GM12892 (cell line): ENCODE measurements at places on chromosomes 5 and 9.

DNA sequence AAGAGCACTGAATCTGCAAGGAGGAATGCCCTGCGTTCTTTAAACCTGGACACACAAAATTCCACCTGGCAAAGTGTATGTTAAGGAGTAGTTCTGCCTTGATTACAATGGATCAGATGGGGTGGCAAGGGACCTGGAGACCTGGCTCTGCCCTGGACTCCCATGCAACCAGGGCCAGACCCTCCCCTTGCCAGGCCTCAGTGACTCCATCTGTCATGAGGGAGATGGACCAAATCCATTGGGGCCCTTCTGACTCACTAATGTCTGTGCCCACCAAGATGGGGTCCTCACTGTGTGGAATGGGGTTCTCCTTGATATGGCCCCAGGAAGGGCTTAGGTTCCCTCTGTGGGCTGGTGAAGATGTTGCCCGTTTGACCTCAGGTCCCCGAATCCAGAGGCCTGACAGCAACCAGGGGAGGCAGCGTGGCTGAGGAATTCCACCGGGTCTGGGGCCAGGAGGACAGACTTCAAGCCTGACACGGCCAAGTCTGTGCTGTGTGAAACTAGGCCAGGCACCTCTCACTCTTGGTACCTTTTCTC, 100.3 kb downstream of the PAX5 start:
- no peak for DNase-seq

DNA sequence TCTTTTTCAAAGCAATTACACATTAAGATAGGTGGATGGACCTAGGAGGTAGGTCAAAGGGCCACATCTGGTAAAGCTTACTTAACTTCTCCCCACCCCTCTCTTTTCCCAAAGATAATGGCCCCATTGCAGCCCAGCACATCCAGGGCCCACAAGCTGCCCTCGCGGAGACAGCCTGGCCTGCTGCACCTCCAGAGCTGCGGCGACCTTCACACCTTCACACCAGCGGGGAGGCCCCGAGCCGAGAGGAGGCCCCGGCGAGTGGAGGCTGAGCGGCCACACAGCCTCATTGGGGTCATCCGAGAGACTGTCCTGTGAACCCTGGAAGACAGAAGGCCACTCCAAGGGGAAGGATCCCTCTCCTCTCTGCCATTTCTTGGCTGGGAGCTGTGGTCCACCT, 66.5 kb downstream of the ENTREP1 start:
- no peak for DNase-seq

- DNase-seq, result no peak
These were observed 86.6 kb downstream of the PLPPR1 start for GRCh38 chr9:101115102-101115501.

GRCh38 chr5:77569409-77569808, 69.1 kb downstream of the OTP start:
- no peak for DNase-seq

- no peak for DNase-seq
These were observed 10.8 kb upstream of the ADRB2 start for GRCh38 chr5:148815578-148815977.

- DNase-seq, result no peak
These were observed 55.6 kb downstream of the PTPDC1 start for GRCh38 chr9:94139672-94140417.

DNA sequence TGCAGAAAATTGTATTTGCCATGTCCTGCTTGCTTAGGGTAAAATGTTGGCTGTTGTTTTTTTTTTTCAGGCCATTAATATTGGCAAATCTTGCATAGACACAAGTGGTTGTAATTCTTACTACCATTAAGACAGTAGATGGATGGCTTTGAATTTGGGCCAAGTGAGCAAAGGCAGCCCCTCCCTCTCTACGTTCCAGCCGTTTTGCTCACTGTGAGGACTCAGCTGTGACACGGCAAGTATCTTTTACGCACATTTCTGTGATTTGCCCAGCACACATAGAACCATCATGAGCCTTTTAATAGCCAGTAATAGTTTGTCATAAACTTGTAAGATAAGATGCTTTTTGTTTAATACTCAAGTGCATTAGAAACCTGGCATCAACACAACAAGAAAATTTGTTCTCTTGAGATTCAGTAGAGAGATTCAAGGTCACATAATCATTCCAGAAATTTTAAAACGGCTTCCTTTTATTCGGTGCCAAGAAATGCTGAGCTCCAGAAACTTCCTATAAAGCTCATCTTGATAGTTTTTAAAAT, 205.2 kb upstream of the ADCY2 start:
- no peak for DNase-seq

- DNase-seq, result no peak
These were observed 8.1 kb downstream of the FOXE1 start for GRCh38 chr9:97861148-97861475.
